GM23248 (cell line): ENCODE measurements at places on chromosomes 5 and 9. TPM values are rescaled to one million over a fixed set of nuclear protein-coding genes. Genes with fewer than 3 reads are reported as not detected.
A peak's percentile ranks its signal among the peaks of the same experiment; 100 is the strongest.

- H3K36me3 ChIP-seq: no peaks in the 10 kb centered on the region
- H3K4me3 ChIP-seq: no peak within 1 kb of the TSS
- H3K27ac ChIP-seq: no peak within 1 kb of the TSS
- no peaks in the 10 kb centered on the region for H3K4me1 ChIP-seq
Measured at GRCh38 chr5:133612249-133612860, at the start of gene FSTL4. Gene FSTL4 (minus strand): TSS chr5:133612541.

The SLC27A6 gene
- polyA plus RNA-seq: 0.11 TPM in 1 of 2 replicates, not detected in the other

DNA sequence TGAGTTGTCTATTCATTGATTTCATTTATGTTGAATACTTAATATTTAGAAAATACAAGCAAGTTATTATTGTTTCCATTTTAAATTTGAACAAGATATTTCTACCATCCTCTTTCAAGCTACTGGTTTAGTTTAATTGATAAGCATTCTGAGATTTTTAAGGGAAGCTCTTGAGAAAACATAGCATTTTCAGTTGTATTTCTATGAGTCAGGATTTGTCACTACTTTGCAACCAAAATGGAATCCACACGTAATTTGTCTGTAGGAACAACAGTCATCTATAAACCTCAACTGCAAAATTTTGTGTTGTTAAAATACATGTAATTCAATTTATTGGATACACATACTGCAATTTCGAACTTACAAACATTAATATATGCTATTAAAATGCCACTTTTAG lies 74.0 kb downstream of the PRR16 start:
- DNase-seq: peak; percentile 87
- peaks cover 35% of the 10 kb centered on the region for H3K4me1 ChIP-seq
- H3K27me3 ChIP-seq: no peaks in the 10 kb centered on the region
- H3K4me3 ChIP-seq: peak overlapping the region; percentile 44
- no peaks in the 10 kb centered on the region for H3K36me3 ChIP-seq
- H3K27ac ChIP-seq: peak overlapping the region; percentile 82

The FGF18 gene
- 0.09 TPM in 2 replicates for polyA plus RNA-seq

GRCh38 chr5:52895075-52895474 lies 94.1 kb upstream of the ITGA2 start:
- no peak for DNase-seq
- no peaks in the 10 kb centered on the region for H3K36me3 ChIP-seq
- no peaks in the 10 kb centered on the region for H3K27me3 ChIP-seq
- no peak overlapping the region for H3K27ac ChIP-seq
- H3K4me3 ChIP-seq: no peak overlapping the region

The SPINK13 gene
- not detected in 2 replicates for polyA plus RNA-seq

DNA sequence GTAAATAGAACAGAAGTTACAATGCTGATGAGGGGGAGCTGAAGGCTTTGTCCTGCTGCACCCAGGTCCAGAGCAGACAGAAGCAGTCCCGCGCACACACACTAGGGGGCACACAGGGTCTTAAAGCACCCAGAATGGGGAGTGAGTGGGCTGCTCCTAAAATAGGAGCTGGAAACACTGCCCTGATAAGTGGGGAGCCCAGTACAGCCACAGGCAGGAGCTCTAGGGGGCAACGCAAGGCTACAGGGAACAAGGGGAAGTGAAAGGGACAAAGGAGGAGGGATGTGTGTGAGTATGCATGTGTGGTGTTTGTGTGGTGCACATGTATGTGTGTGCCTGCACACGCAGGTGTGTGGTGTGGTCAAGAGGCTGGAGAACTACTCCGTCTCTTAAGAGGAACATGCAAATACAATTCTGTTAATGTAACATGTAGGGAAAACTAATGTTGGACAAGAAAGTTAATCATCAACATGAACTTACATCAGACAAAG lies 191.5 kb downstream of the ROR2 start:
- DNase-seq: peak; percentile 69
- no peak overlapping the region for H3K4me3 ChIP-seq
- peaks cover 12% of the 10 kb centered on the region for H3K4me1 ChIP-seq
- H3K27me3 ChIP-seq: no peaks in the 10 kb centered on the region
- no peaks in the 10 kb centered on the region for H3K36me3 ChIP-seq
- no peak overlapping the region for H3K27ac ChIP-seq

GRCh38 chr5:150140830-150141229 lies 14.8 kb downstream of the PDGFRB start:
- H3K27me3 ChIP-seq: no peaks in the 10 kb centered on the region
- H3K4me1 ChIP-seq: peaks cover 86% of the 10 kb centered on the region
- H3K27ac ChIP-seq: peak overlapping the region; percentile 94
- no peaks in the 10 kb centered on the region for H3K36me3 ChIP-seq
- H3K4me3 ChIP-seq: no peak overlapping the region

DNA sequence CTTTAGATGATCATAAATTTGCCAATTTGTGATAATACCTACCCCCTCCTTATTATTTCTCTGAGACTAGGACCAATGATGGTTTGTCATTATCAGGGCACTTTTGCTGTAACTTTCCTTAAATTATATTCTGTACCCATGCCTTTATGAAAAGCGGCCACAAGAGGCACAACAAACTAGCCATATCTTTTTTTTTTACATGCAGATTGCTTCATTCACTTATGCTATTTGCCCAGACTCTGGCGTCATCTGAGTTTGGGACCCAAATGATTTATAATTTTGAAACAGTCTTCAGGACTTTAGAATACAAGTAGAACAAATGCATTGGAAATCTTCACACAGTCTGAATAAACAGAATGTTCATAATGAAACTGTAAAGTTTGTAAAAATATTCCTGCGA lies 408.1 kb downstream of the MAT2B start:
- no peak overlapping the region for H3K27ac ChIP-seq
- H3K27me3 ChIP-seq: no peaks in the 10 kb centered on the region
- no peaks in the 10 kb centered on the region for H3K36me3 ChIP-seq
- no peaks in the 10 kb centered on the region for H3K4me1 ChIP-seq

DNA sequence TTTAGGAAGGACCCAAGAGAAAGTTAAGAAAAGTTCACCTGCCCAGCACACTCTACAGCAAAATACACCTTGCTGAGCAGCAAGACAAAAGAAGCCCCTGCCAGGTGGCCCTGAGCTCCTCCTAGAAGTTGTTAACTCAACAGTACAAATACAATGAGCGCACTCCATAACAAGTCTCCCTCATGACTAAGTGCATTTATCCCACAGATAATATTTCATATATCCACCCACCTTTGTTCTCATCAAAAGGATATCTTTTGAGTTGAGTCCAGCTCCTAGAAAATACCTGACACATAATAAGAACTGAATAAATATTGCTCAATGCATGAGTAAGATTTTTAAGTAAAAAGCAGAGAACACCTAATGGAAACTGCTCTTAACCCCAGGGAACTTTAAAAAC lies 73.3 kb downstream of the ABCA1 start:
- peaks cover 52% of the 10 kb centered on the region for H3K4me1 ChIP-seq
- H3K4me3 ChIP-seq: no peak overlapping the region
- H3K27me3 ChIP-seq: no peaks in the 10 kb centered on the region

- peak; percentile 50 for DNase-seq
- H3K27ac ChIP-seq: peak overlapping the region; percentile 76
- H3K4me3 ChIP-seq: no peak overlapping the region
- 0 out of 2 replicates have a peak, but pooled peaks cover 5% of the 10 kb centered on the region for H3K36me3 ChIP-seq
- peaks cover 71% of the 10 kb centered on the region for H3K4me1 ChIP-seq
- no peaks in the 10 kb centered on the region for H3K27me3 ChIP-seq
Measured at GRCh38 chr5:150147670-150148069, 8.0 kb downstream of the PDGFRB start.

DNA sequence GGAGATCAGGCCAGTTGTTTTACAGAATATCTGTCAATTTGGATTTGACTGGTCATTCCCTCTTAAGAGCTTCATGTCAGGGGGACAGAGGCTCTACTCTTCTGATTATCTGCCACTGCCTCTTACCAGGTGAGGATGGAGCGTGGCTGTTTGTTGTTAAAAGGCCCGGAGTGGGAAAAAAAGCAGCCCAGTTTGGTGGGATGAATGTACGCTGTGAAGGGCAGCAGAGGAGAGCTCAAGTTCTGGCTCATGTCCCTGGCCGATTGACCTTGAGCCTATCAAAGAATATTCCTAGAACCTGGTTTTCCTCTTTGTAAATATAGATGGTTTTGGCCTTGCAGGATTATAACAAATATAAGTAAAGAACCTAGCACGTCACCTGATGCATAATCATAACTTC lies 16.3 kb upstream of the SHB start:
- no peaks in the 10 kb centered on the region for H3K27me3 ChIP-seq
- H3K27ac ChIP-seq: no peak overlapping the region
- no peak overlapping the region for H3K4me3 ChIP-seq
- no peaks in the 10 kb centered on the region for H3K36me3 ChIP-seq
- H3K4me1 ChIP-seq: peaks cover 13% of the 10 kb centered on the region; the same call in 1 of the 2 replicates

The TAS2R1 gene
- polyA plus RNA-seq: not detected in 2 replicates

GRCh38 chr5:1282131-1282992 lies 12.5 kb downstream of the TERT start:
- H3K36me3 ChIP-seq: no peaks in the 10 kb centered on the region
- H3K27ac ChIP-seq: no peak overlapping the region
- H3K4me3 ChIP-seq: no peak overlapping the region
- H3K4me1 ChIP-seq: no peaks in the 10 kb centered on the region
- DNase-seq: no peak

- no peaks in the 10 kb centered on the region for H3K27me3 ChIP-seq
- DNase-seq: no peak
- H3K4me1 ChIP-seq: no peaks in the 10 kb centered on the region
- no peak overlapping the region for H3K4me3 ChIP-seq
- H3K27ac ChIP-seq: no peak overlapping the region
- H3K36me3 ChIP-seq: no peaks in the 10 kb centered on the region
Measured at GRCh38 chr5:168039566-168040248, 251.7 kb upstream of the WWC1 start.

DNA sequence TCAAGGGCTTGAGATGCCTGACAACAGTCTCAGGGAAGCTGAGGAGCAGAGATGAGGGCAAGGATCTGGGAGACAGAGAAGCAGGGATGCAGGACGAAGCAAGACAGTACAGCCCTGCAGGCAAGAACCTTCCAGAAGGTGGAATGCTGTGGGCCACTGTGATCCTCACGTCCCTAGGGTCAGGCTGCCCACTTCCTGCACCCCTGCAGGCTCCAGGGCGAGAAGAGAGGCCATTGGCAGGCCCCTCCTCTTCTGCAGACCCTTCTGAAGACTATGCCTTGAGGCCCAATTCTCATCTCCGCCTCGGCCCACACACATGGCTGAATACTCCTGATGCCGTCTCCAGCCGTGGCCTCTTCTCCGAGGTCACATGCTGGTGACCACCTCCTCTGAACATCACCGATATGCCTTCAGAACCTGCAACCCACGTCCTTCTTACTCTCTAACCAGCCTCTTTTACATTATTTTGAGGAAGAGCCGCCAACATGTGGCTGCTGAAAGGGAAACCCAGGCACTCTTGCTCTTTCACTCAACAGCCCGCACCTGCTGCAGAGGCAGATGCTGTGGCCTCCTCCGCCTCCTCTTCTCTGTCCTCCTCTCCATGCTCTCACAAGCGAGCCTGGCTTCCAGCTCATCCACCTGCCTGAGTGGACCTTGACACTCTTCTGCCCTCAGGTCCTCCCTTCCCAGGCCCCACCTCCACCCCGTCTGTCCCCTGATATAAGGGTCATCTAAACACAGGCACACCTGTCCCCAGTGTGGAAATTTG lies 181.5 kb downstream of the IRX2 start:
- H3K27ac ChIP-seq: no peak overlapping the region
- H3K4me1 ChIP-seq: no peaks in the 10 kb centered on the region
- no peaks in the 10 kb centered on the region for H3K36me3 ChIP-seq
- H3K27me3 ChIP-seq: no peaks in the 10 kb centered on the region

DNA sequence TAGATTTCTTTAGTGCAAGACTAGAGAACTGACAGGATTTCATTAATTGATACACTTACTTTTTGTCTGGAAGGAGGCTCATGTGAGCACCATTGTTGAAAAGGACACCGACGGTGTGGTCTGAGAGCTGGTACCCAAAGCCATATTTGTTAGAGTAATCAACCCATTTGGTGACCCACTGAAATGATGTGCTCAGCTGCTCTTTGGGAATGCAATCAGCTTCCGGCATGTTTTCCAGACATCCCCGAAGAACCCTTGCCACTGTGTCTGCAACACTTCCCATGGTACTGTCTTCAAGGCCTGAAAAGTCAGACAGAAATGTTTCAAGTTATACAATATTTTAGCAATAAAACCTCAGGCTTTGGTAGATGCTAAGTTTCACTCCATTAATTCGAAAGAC lies 4.4 kb downstream of the PLK2 start:
- no peak overlapping the region for H3K27ac ChIP-seq
- H3K4me3 ChIP-seq: peak overlapping the region; percentile 98; the same call in 1 of the 2 replicates
- peaks cover 62% of the 10 kb centered on the region for H3K36me3 ChIP-seq
- peaks cover 36% of the 10 kb centered on the region for H3K4me1 ChIP-seq
- H3K27me3 ChIP-seq: no peaks in the 10 kb centered on the region
- no peak for DNase-seq

The SPRY4 gene
- polyA plus RNA-seq: 8.5 and 9.2 TPM in 2 replicates

DNA sequence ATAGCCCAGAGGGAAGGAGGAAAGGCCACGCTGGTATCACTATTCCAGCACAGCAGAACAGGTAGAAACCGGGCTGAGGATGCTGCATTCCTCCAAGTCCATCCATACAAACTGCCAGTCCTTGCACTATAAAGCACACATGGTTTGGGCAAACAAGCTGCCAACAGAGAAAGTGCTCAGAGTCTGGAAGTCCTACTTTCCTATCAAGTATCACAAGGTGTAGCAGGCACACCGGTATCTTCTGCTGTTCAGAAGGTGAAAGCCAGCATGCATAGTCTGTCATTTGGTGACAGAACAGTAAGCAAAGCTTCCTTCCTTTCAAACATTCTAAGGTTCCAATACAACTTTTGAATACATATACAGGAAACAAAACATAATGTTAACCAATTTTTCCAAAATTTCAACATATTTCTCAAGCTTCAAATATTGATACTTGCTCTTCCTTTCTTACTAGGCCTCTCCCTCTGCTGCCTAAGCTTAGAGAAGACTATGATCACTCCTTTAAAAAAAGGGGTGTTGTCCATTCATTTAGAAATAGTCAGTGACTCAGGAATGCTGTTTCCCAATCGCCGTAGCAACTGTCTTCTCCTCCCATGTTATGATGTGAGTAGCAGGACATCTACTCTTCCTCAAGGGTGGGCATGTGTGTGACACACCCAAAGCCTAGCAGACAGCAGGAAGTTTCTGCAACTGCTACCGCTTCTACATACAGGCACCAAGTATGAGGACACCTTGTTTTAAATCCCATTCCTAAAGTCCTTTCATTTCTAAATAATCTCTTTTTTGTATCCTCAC lies 14.7 kb downstream of the DIAPH1 start:
- peak overlapping the region; percentile 66 for H3K4me3 ChIP-seq
- no peaks in the 10 kb centered on the region for H3K36me3 ChIP-seq
- peak overlapping the region; percentile 95 for H3K27ac ChIP-seq
- no peaks in the 10 kb centered on the region for H3K27me3 ChIP-seq
- H3K4me1 ChIP-seq: peaks cover 24% of the 10 kb centered on the region

The CDC26 gene
- 67.2 and 70.9 TPM in 2 replicates for polyA plus RNA-seq
